Sciatic nerve (tissue), 2 donors: ENCODE measurements at places on chromosomes 5 and 9.

GRCh38 chr5:170263906-170264305 is 31.1 kb downstream of the C5orf58 start:
- no peak for DNase-seq

GRCh38 chr5:109161914-109162683 is 247.7 kb downstream of the PJA2 start:
- no peak for DNase-seq

- DNase-seq: peak; percentile 57
Measured at GRCh38 chr5:147310059-147310704, 75.4 kb downstream of the STK32A start.

DNA sequence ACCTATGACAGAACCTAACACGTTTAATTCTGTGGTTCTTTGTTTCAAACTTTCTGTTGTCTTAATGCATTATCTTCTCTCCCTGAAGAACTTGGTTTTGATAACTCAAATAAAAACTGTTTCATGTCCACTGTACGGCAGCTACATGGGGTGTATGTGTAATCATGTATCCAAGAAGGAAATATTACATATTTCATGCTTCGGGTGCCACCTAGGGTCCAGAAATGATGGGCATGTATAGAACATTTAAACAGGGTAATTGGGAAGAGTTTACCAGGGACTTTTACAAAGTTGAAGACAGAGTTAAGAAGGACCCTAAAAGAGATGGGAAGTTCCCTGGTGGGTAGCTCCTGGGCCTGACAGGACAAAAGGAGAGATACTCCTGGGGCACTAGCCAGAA is 291.3 kb downstream of the FBXL7 start:
- no peak for DNase-seq

DNA sequence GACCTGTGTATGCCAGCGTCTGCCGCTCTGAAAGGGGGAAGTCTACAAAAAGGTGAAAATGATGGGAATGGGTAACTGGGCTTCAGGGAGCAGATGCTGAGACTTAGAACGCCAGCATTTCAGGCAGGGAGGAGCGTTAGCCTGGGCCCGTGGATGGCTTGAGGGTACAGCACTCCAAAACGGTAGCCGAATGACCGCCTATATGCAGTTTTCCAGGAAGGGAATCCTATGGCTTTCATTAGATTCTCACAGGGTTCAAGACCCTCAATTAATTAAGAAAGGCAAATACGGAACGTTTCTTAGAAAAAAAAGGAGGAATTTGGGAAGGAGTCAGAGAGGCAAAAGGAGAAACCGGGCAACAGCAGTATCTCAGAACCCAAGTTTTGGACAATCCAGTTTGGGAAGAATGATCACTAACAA is 639 bp downstream of the AMACR start:
- DNase-seq: peak; percentile 58
